ENCODE measurements at places on chromosomes 6 and 20. TPM values are rescaled to one million over a fixed set of nuclear protein-coding genes. Genes with fewer than 3 reads are reported as not detected.

Gene HDGFL1
- total RNA-seq = not detected

Gene PLN
- total RNA-seq = 0.36 TPM

Gene NMBR
- total RNA-seq = not detected

Gene PLA2G7
- total RNA-seq = 0.36 TPM

Gene STX7
- total RNA-seq = 43.8 TPM

Gene ZNF165
- 1.2 TPM for total RNA-seq

Gene WASF1
- total RNA-seq = 18.6 TPM

Gene MUC21
- not detected for total RNA-seq

Gene PHF3
- 75.7 TPM for total RNA-seq

Gene OR2H2
- total RNA-seq = not detected

Gene NOTCH4
- 0.59 TPM for total RNA-seq

Gene ACOT13
- 5.8 TPM for total RNA-seq

Gene EEF1A2
- not detected for total RNA-seq

Gene ULBP2
- 3.2 TPM for total RNA-seq

Gene C4B
- total RNA-seq = 6.5 TPM

Gene STAU1
- 64.8 TPM for total RNA-seq

Gene SPEF1
- total RNA-seq = not detected

Gene SIRPB1
- total RNA-seq = 1.2 TPM

Gene FAM135A
- total RNA-seq = 16.2 TPM

Gene TMC2
- total RNA-seq = not detected

Gene PRICKLE4
- total RNA-seq = not detected
